Mesothelial cell of epicardium (in vitro differentiated cells): ENCODE measurements at places on chromosomes 5 and 9.

DNA sequence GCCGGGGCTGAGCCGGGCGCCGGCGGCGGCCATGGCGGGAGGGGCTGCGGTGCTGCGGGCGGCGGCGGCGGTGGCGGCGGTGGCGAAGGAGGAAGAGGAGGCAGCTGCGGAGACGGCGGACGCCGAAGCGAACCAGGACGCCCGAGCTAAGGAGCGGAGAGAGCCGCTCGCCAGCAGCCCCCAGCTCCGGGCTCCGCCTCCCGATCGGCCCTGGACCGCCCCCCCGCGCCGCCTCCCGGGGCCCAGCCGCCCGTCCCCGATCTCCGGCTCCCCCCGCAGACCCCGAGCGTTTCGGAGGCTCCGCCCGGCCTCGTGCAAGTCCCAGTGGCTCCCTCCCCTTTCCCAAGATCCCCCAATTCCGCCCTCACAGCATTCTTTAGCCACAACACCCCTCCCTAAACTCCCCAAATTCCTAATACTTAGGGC, at the start of gene ASTN2:
Gene ASTN2, minus strand, starts transcription at position 152 of the 426 bp plus-strand sequence. Its CDS starts 119 bp downstream, at position 33.
- no peak for DNase-seq

- DNase-seq: no peak
Observed at GRCh38 chr9:28155671-28156070, 582.4 kb upstream of the C9orf72 start.

DNA sequence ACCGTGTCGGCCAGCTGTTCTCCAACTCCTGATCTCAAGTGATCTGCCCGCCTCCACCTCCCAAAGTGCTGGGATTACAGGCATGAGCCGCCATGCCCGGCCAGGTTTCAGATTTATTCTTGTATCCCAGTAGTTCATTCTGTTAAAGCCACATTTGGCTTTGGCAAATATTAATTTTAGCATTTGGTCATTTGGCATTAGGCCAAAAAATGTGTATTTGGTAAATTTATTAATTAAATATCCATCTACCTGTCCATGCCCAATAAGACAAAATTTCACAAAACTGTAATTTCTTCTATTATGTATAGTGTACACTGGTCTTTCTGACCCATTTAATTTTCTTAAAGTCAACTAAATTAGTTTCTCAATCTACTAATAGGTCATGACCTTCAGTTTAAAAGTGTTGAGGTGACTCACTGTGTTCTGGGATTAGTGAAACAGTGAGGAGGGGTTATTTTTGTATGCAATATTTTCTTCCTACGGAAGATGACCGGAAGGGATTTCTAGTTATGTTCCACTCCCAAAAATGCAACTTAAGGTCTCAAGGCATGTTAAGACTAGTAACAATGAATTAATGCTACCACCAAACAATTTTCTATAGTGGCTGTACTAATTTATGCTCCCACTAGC, 21.0 kb downstream of the OSTF1 start:
- DNase-seq: no peak

- DNase-seq: no peak
Observed at GRCh38 chr5:150122158-150122510, 33.5 kb downstream of the PDGFRB start.

- DNase-seq: no peak
Observed at GRCh38 chr5:139650031-139650688, 2.0 kb downstream of the CXXC5 start.

- no peak for DNase-seq
Observed at GRCh38 chr5:141654298-141654697, 3.1 kb upstream of the FCHSD1 start.
